ENCODE measurements at places on chromosomes 16 and 17. TPM values are rescaled to one million over a fixed set of nuclear protein-coding genes. Genes with fewer than 3 reads are reported as not detected.

Gene MMP15
- not detected for total RNA-seq

Gene TOM1L1
- 22.5 TPM for total RNA-seq

Gene LGALS9B
- not detected for total RNA-seq

Gene RNF43
- not detected for total RNA-seq

Gene LRRC37B
- 9.0 TPM for total RNA-seq

Gene TRIM72
- total RNA-seq: not detected

Gene MRPL45
- 37.8 TPM for total RNA-seq

Gene KRTAP4-3
- not detected for total RNA-seq

Gene ZNF469
- total RNA-seq: 1.8 TPM

Gene ITGB4
- not detected for total RNA-seq

Gene GJD3
- 2.6 TPM for total RNA-seq

Gene KRT28
- total RNA-seq: not detected

Gene CRHR1
- total RNA-seq: not detected

Gene CDH8
- total RNA-seq: not detected

Gene KCNH6
- total RNA-seq: not detected

Gene UBTF
- total RNA-seq: 30.6 TPM

Gene INPP5K
- total RNA-seq: 25.5 TPM

Gene MRTFB
- 4.1 TPM for total RNA-seq

Gene CTRB1
- not detected for total RNA-seq

Gene EXOC3L1
- not detected for total RNA-seq

Gene RILP
- 15.9 TPM for total RNA-seq

Gene NPIPB13
- total RNA-seq: 0.18 TPM

Gene HSD17B2
- not detected for total RNA-seq

Gene TEX14
- not detected for total RNA-seq

Gene EVPLL
- total RNA-seq: not detected

Gene KRT24
- total RNA-seq: not detected

Gene LRRC45
- 20.4 TPM for total RNA-seq

Gene MEOX1
- not detected for total RNA-seq

Gene HSF4
- total RNA-seq: 3.4 TPM

Gene ABCA10
- 1.1 TPM for total RNA-seq

Gene GALR2
- total RNA-seq: 0.53 TPM

Gene TP53TG3C
- total RNA-seq: not detected

Gene RASL10B
- total RNA-seq: 4.6 TPM

Gene KCNH4
- not detected for total RNA-seq

Gene HOXB7
- 7.1 TPM for total RNA-seq

Gene ZSCAN10
- total RNA-seq: not detected

Gene GRB7
- total RNA-seq: 4.9 TPM

Gene NAE1
- 76.9 TPM for total RNA-seq

Gene ZDHHC1
- total RNA-seq: 8.9 TPM

Gene PMFBP1
- not detected for total RNA-seq

Gene SPATA32
- total RNA-seq: not detected

Gene CCL8
- not detected for total RNA-seq

Gene CEP295NL
- total RNA-seq: not detected

Gene HIGD1B
- not detected for total RNA-seq
